CD4-positive, alpha-beta T cell treated with Interleukin-15 for 4 hours (primary cell): ENCODE measurements at places on chromosomes 2 and 18.

GRCh38 chr2:65071499-65072180, 15.4 kb downstream of the CEP68 start:
- no peak for DNase-seq

DNA sequence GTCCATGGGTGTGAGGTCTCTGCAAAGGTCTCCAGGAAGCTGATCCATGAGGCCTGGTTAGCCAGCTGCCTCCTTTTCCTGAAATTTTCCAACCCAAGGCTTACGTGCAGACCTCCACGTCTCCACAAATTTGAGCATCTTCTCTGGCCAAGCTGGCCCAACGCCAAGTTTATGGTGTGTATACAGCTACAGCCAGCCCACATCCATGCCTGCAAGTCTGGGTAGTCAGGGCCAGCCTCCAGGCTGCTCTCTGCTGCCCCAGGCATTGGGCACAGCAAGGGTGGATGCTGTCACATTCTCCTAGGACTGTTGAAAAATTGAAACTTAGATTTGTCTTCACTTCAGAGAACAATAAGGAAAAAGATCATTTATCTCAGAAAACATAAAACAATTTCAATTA, 525.5 kb upstream of the CHAC2 start:
- DNase-seq = no peak

GRCh38 chr2:202765436-202765835, 106.1 kb downstream of the ICA1L start:
- no peak for DNase-seq

GRCh38 chr2:197201874-197202273, 108.7 kb downstream of the ANKRD44 start:
- no peak for DNase-seq

DNA sequence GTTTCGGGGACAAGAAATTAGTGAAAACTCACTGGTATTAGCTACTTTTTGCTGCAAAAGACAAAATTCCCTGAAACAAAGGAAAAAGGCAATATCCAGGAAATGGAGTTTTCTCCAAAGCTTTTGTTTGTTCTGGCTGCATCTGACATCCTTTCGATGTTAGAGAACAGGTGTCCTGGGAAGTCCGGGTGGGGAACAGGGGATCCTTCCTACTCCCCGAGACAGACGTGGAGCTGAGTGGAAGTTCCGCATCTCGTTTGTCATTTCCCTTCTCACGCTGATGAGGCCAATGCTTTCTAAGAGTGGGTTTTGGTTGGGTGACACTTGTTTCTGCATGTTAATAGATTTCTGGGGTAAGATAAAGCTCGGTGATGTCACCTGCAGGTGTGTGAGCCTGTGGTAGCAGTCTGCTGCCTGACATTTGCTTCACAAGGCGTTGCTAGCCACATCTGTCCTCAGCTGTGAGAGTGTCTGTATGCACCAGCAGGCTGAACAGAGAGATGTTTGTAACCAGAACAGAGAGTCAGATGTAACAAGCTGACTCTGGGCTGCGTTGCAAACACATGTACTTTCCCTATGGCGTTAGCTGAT, 125.9 kb downstream of the ACOXL start:
- peak; percentile 79 for DNase-seq

DNA sequence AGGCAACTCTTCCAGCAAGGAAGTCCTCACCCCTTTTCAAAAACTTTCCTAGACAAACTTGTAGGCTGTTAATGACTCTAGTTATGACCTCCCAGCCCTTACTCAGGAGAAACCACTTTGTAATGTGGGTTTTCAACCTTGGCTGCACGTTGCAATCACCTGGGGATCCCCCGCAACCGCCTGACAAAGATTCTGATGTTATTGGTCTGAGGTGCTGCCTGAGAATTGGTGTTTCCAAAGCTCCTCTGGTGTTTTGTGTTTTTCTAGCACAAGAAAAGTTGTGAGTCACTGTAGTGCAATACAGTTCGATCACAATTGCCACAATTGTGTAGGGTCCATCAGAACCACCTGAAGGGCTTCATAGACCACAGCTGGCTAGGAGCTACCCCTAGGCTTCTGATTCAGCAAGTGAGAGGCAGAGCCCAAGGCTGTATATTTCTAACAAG, 121.6 kb downstream of the SP100 start:
- no peak for DNase-seq

- DNase-seq = no peak
Measured at GRCh38 chr2:209505410-209505809, 81.6 kb downstream of the MAP2 start.

- DNase-seq = no peak
Measured at GRCh38 chr2:74983631-74984392, 25.4 kb downstream of the POLE4 start.

- DNase-seq = no peak
Measured at GRCh38 chr2:48600917-48601316, 16.7 kb upstream of the GTF2A1L start.

DNA sequence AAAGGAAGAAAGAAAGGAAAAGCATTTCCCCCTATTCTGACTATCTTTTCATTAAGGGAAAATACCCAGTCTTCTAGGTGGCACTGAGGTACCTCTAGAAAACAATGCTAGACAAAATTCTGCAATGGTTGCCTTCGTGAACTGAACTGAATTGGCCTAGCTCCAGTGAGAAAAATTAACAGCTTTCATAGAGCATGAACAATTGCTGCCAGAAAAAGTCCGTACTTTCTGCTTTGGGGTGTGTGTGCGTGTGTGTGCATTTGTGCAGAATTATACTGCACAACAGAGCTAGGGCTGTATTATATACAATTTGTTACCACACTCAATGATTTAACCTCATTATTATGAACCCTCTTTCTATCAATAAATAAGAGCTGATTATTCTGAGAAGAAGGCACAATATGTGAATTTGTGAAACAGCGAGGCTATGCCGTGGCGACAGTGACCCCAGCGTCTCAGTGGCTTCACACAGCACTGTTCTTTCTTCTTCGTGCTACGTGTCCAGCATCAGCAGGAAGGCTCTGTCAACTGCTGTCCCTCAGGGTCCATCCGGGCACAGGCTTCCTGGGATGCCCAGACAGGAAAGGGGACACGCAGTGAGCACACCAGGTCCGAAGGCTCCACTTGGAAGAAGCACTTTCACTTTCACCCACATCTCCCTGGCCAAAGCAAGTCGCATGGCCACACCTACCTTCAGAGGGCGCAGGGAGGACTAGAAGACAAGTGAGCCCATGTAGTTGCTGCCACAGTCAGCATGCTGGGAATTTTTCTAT, 47.5 kb downstream of the PTGR3 start:
- peak; percentile 30 for DNase-seq

DNA sequence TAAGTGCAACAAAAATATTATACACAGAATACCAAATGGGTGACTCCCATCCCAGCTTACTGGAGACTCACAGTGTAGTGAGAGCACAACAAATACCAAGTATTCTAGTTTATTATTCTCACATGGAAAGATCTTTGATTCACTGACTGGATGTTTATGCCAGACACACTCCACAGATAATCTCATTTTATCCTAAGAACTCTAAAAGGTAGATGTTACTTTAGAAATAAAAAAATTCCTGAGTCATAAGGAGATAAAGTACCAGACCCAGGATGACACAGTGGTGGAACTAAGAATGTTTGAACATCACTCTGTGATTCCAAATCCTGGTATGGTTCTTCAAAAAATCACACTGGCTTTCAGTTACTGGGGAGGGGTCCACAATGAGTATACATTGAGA, 136.2 kb downstream of the CDH2 start:
- no peak for DNase-seq

DNA sequence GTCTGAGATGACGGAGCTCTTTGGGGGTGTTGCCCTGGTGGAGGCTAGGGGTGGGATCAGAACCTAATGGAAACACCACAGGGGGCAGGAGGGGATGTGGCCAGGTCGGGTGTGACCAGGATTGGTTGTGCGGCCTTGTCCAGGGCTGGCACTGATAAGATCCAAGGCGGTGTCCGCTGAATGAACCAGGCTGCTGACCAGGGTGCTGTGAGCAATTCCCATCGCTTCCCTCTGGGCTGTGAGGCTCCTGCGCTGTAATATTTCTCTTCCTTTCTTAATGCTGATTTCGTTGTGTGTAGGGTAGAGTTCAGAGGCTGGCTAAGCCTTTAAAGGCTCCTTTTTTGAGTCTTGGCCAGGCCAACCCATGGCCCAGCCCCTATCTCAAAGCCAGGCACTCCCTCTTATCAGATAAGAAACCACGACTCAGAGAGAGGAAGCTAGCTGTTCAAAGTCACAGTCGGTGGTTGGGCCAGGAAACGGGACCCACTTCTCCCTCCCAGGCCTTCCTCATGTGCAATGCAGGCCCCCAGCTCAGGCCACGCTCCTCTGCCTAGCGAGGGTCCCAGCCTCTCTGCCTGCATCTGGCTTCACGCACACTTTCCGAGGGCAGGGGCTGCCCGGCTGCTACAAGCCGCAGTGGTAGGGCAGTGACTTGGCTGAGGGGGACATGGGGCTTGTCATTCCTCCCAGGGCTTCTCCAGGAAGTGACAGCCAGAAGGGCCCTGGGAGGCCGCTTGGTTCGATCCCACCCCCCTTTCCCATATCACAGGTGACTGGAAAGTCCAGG, 26.0 kb upstream of the FOSL2 start:
- peak; percentile 70 for DNase-seq

GRCh38 chr2:232183279-232183678, 195.3 kb upstream of the ALPP start:
- DNase-seq = no peak

DNA sequence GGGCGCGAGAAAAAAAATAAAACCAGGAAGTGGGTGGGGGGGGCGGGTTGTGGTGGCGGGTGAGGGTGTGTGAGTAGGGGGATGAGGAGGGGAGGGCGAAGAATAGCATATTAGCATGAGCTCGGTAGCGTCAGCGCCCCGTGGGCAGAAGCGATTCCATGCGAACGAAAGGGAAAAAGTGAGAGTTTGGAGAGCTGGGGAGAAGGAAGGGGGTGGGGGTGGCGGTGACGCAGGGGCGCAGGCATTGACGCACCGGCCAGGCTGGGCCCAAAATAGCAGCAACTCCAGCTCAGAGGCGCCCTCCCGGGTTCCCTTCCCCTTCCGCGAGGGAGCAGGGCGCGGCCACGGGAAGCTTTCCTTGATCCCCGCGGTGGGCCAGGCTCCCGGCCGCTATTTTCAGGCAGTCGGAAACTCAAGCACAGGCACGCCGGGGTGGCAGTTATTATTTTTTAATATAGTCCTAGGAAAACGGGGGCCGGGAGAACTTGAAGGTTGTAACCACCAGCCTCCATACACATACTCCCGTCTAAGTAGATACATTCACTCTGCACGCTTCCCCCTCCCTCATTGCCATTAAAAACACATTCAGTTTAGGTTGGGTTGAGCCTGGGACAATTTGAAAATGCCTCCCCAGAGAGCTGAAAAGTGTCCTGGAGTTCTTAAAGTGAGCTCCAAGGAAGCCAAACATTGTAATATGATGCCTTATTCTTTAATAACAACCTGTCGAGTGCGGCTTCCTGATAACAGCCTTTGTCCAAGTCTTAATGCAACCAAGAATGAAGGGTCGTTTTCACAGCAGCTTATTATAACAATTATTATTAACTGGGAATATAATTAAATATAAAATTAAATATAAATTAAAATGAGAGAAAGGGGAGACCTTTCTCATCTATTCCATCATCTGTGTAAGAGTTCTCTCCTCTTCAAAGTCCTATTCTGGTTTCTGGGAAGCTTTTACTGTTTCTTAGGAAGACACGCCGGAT, 2.3 kb upstream of the NR4A2 start:
- peak; percentile 15 for DNase-seq

GRCh38 chr2:105129722-105130232, 91.9 kb downstream of the MRPS9 start:
- no peak for DNase-seq

DNA sequence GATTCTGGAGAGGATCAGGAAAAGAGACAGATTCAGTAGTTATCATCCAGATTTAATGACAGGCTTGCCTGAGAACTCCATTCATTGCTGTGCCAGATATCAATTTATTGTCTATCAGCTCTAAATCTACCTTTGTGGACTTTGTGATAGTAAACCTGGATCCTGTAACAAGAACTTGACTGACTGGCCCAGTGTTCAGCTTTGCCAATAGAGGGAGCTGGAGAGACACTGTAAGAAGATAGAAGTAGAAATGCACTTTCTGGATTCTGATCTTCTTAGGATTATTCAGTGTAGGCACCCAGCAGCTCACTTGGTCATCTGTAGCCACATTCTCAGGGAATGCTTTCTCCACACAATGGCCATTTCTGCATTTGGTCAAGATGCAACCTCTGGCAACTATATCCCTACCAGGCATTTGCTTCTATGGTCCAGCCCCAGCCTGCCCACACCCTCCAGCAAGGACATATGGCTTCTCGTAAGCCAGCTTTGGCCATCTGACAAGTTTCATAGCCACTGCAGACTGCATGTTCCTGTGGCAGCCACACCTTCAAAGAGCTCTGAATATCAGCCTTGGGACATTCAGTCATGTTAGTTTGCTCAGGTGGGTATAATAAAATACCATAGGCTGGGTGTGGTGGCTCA, 6.1 kb upstream of the SERPINB8 start:
- peak; percentile 72 for DNase-seq

- DNase-seq = no peak
Measured at GRCh38 chr18:8762968-8763367, 57.6 kb downstream of the MTCL1 start.

DNA sequence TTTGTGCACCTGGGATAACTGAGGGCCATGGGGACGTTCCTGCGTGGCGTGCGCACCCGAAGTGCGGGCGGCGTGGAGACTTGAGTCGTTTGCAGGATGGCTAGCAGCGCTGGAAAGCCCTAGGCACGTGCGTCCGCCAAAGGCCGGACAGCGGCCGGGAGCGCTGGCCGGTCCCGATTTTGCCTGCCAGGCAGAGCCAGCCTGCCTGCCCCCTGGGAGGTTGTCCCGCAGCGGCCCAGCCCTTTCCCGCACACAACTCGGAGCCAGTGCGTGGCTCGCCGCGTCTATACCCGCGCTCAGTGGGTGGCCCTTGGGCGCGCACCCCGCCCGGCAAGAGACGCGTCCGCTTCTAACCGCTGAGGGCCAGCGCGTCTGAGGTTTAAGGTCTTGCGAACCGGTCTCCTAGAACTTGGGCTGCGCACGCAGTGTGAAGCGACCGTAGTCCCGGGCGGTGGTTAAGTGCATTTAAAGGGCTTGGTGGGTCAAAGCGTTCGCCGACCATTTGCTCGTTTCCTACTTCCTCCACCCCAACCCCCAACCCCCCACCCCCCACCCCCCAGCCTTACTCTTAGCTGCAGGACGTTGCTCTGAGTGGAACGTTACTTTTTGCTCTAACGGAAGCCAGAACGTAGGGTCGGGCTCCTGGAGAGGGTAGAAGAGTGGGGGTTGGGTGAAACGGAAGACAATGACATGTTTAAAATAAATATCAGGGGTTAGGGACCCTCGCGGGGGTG, 627 bp downstream of the CDCA7 start:
- DNase-seq = no peak

- no peak for DNase-seq
Measured at GRCh38 chr18:50469380-50469781, 90.5 kb upstream of the MAPK4 start.
